ENCODE measurements at places on chromosomes 12 and 14. TPM values are rescaled to one million over a fixed set of nuclear protein-coding genes. Genes with fewer than 3 reads are reported as not detected.

Gene LMBR1L
- total RNA-seq = 21.8 TPM

Gene AGAP2
- not detected for total RNA-seq

Gene OTOGL
- not detected for total RNA-seq

Gene ATP2B1
- 17.1 TPM for total RNA-seq

Gene SLC41A2
- total RNA-seq = 19.7 TPM

Gene ALG10
- 7.1 TPM for total RNA-seq

Gene DTX3
- total RNA-seq = 8.0 TPM

Gene MARCHF9
- 4.5 TPM for total RNA-seq

Gene TMEM63C
- under 0.01 TPM for total RNA-seq

Gene CMTM5
- not detected for total RNA-seq

Gene FAM222A
- total RNA-seq = 0.52 TPM

Gene EMC9
- total RNA-seq = 22.3 TPM

Gene ST8SIA1
- 1.0 TPM for total RNA-seq

All from epithelial cell of proximal tubule (primary cell).